Activated CD4-positive, alpha-beta T cell treated with anti-CD3 and anti-CD28 coated beads for 4 hours (primary cell): ENCODE measurements at places on chromosomes 1 and 21.

- DNase-seq, result no peak
These were observed 3.2 kb upstream of the IBA57 start for GRCh38 chr1:228162286-228163006.

DNA sequence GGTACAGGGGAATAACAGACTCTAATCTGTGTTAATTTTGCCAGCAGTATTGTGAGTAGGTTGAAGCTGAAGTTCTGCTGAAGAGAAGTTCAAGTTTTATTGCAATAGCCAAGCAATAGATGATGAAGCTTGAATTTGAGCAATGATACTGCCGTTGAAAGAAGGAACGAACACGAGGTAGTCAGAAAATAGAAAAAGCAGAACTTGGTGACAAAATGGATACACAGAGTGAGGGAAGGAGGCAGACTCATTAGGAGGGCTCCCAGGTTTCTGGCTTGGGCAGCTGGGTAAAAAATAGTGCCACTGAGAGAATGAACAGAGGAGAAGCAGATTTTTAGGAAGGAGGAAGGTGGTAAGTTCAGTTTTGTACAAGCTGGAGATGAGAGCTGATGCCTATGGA is 22.3 kb upstream of the AGO1 start:
- DNase-seq, result no peak

DNA sequence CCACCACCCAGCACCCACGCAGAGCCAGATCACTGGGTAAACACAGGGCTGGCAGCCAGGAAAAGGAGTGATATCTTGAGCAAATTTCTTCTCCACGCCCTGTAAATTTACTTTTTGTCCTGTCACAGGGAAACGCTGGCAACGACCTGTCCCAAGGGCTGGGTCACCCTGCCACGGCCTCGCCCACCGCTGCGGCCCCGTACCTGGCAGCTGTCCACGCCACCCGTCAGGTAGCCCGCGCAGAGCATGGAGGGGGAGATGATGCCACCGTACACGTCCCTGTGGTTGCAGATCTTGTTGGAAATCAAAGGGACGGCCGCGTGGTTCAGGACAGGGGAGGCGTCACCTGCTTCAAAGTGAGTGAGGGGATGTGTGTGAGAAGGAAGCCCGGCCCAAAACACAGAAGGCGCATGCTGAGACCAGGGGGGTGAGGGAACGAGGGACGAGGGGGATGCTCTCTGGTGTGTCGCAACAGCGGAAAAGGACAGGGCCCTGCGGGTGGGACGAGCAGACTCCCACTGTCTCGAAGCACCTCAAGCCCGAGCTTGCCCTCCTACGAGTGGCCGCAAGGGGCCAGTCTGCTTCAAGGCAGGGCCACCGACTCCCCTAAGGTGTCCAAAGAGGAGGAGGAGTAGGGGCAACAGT is 10.1 kb upstream of the TFF1 start:
- DNase-seq, result no peak

GRCh38 chr21:21963911-21964310 is 965.7 kb downstream of the NCAM2 start:
- DNase-seq, result no peak

DNA sequence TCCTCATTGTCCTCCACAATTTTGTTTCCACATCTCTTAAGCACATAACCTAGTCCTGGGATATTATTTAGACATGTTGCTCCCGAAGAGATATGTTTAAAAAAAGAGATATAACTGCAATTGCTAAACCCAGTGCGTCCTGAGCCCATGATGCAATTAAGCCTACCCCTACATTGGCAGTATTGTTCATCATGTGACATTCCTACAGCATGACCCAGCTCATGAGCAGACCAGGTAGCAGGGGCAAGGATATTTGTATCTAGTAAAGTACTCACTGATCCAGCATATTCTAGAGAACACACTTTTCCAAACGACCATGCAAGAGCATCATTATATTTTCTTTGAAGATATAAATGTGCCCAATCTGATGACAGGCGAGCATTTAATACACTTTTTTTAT is 1.2 kb downstream of the ADAM30 start:
- no peak for DNase-seq

DNA sequence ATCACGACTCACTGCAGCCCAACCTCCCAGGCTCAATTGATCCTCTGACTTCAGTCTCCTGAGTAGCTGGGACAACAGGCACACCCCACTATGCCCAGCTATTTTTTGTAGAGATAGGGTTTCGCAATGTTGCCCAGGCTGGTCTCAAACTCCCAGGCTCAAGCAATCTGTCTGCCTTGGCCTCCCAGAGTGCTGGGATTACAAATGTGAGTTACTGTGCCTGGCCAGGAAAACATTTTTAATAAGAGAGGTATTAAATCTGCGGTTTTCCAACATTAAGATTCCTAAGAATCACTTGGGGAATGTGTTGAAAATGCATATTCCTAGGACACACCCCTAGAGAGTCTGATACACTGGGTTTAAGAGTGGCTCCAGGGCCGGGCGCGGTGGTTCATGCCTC is 8.7 kb downstream of the CSF1 start:
- no peak for DNase-seq

DNA sequence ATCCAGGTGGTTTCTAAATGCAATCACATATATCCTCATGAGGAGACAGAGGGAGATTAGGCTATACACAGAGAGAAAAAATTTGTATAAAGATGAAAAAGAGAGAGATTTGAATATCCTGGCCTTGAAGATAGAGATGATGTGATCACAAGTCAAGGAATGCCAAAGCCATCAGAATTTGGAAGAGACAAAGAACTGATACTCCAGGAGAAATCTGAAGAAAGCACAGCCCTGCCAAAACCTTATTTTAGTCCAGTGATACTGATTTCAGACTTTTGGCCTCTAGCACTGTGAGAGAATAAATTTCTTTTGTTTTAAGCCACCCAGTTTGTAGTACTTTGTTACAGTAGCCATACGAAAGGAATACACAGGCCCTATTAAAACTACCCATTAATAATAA is 33.4 kb downstream of the DOCK7 start:
- no peak for DNase-seq

DNA sequence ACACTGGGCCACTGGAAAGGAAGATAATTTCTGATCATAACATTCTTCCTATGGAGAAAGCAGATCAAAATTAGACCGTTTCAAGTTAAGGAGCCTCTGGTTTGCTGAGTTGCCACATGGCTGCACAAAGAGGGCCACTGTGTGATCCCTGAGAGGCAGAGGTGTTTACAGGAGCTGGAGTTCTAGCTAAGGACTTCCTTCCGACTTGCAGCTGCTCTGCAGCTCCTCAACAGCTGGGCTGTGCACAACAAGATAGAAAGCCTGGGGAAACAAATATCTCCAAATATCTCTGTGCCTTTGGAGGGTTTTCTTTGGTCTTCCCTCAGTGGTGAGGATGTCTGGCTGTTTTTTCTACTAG is 26.8 kb downstream of the GADD45A start:
- no peak for DNase-seq

DNA sequence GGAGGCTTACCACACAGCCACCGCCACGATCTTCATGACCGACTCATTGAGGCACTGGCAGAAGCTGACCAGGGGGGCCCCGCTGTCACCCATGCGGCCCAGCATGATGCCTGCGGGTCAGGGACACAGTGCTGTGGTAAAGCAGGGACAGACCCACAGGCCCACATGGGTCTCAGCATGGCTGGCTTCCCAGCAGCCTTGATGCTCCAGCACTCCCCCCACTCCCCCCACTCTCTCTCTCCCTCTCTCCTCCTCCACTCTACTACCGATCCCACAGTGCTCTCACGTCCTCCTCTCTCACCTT is 31.4 kb downstream of the PODN start:
- no peak for DNase-seq

DNA sequence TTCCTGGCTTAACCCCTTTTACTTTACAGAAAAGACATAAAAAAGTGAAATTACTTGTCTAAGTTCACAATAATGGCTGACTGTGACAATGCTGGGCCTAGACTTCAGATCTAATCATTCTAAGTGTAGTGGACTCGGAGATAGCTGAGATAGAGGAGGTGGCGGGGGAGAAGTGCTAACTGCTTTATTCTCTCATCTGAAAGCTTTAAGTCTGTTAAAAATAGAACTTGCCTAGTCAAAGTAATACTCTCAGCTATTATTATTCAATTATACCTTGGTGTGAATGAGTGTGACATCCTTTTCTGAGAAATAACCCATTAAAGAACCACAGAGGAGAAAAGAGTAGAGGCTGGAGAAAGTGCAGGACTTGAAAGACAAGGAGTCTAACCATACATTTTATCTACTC is 96.1 kb upstream of the OLIG2 start:
- DNase-seq, result no peak

DNA sequence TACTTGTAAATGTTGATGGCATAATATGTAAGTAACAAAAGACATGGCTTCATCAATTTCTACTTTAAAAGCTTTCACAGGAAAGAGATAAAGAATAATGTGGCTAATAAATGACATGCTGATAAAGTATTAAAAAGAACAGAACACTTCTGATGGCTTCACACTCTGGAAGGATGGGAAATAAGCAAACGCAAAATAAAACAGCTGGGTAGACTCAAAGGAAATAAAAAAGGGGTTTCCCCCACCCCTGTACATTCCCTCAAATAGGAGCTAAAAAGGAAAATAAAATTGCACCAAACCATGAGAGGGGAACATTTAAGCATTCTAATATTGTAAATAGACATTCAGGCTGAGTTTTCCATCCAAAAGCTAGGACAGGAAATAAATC is 27.0 kb upstream of the DYRK1A start:
- no peak for DNase-seq

- no peak for DNase-seq
These were observed 183.0 kb downstream of the ETS2 start for GRCh38 chr21:38988509-38989378.

GRCh38 chr1:78072216-78072615 is 26.4 kb downstream of the GIPC2 start:
- DNase-seq, result no peak

- DNase-seq, result no peak
These were observed 58.5 kb downstream of the SLC66A1 start for GRCh38 chr1:19370453-19371170.

GRCh38 chr21:42983103-42983502 is 8.7 kb downstream of the PKNOX1 start:
- DNase-seq, result no peak

DNA sequence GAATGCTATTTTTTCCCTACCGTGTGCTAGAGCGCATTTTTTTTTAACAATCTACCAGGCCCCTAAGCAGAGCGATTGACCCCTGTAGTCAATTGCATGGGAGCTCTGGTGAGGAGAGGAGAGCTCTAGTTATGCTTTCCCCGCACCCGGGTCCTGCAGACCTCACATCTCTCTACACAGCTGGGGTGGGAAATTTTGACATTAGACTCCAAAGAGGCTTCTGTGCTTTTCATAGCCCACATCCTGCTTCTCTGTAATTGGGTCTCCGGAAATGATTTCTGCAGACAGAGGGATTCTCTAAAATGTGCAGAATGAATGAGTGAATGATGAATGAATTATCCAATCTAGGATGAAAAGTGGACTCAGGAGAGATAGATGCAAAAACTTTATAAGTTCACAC is 41.5 kb upstream of the DUSP10 start:
- DNase-seq, result no peak

GRCh38 chr1:229228522-229228921 is 42.4 kb upstream of the RAB4A start:
- no peak for DNase-seq

DNA sequence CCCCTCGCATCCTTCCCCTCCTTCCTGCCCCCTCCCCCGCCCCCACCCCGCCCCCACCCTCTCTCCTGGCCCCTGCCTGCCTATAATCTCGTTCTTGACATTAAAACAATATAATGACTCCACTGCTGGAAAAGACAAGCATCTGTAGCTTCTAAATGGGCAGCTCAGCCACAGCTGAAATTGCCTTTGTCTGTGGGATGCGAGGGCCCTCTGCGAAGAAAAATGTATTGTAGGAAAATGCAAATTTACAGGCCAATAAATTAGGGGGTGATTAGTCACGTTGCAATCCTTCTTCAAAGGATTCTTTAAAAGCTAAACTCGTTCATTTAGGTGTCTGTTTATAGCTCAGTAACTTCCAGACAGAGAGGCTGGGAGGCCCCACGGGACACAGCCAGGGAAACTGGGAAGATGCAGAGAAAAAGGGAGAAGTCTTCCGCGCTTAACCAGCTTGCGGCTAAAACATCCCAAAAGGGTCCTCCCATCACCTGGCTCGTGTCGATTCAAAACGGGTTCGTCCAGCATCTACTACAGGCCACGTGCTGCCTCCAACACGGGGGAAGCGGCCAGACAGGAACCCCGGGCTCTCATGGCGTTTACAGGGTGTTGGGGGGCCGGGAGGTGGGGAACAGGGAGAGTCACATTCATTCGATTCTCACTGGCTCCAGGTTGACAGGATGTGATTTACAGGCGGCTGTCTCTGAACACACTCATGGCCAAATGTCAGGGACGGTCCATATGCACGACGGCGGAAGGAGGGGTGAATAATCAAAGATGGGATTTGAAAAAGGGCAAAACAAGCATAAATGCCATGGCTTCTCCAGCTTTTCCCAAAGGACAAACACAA is 100.5 kb upstream of the ZBTB40 start:
- DNase-seq, result no peak

DNA sequence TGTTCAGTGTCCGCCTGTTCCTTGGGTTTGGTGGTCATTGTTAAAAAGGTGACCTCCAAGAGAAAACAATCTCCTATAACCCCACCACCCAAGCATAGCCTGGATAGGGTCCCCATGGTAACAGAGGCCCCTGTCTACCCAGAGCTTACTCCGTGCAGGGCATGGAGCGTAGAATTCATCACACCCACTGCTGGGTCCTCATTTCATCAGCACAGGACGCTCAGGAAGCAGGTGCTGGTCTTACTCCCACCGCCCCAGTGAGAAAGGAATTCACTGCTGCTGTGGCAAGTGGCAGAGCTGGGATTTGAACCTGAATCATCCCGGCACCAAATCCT is 37.0 kb downstream of the ARHGEF10L start:
- no peak for DNase-seq

- no peak for DNase-seq
These were observed 54.1 kb downstream of the RUNX1 start for GRCh38 chr21:34994766-34995631.

GRCh38 chr1:26417111-26417759 is 6.6 kb downstream of the LIN28A start:
- DNase-seq, result peak; percentile 84

GRCh38 chr1:195939844-195940243 is 668.4 kb downstream of the KCNT2 start:
- DNase-seq, result no peak

DNA sequence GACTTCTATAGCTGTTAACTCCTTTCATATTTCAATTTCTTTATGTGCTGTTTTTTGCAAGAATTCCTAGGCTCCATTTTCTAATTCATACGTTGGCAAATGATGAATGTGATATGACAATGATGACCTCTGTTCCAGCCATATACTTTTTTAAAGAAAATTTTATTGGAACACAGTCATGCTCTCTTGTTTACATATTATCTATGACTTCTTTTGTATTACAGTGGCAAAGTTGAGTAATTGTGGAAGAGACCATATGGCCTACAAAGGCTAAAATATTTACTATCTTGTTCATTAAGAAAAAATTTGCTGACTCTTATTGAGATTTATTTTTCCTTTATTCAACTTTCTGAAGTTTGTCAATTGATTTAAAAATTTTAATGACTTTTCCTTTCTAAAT is 7.1 kb downstream of the IFI44L start:
- no peak for DNase-seq
